ENCODE measurements at places on chromosomes 1 and 21. TPM values are rescaled to one million over a fixed set of nuclear protein-coding genes. Genes with fewer than 3 reads are reported as not detected.

KCNE2 gene
- polyA plus RNA-seq, result 0.37 TPM

CYP4A22 gene
- polyA plus RNA-seq, result 0.03 TPM

C4BPA gene
- 0.04 TPM for polyA plus RNA-seq

S100B gene
- 19.8 TPM for polyA plus RNA-seq

EBNA1BP2 gene
- 53.1 TPM for polyA plus RNA-seq

C1orf141 gene
- polyA plus RNA-seq, result 0.22 TPM

RAVER2 gene
- 41.7 TPM for polyA plus RNA-seq

HCRTR1 gene
- polyA plus RNA-seq, result 0.81 TPM

PLCH2 gene
- 5.0 TPM for polyA plus RNA-seq

KRTAP13-3 gene
- not detected for polyA plus RNA-seq

MAN1C1 gene
- 21.2 TPM for polyA plus RNA-seq

GRCh38 chr1:231508497-231508896, 20.0 kb upstream of the TSNAX start:
- peak; percentile 16 for DNase-seq

DNA sequence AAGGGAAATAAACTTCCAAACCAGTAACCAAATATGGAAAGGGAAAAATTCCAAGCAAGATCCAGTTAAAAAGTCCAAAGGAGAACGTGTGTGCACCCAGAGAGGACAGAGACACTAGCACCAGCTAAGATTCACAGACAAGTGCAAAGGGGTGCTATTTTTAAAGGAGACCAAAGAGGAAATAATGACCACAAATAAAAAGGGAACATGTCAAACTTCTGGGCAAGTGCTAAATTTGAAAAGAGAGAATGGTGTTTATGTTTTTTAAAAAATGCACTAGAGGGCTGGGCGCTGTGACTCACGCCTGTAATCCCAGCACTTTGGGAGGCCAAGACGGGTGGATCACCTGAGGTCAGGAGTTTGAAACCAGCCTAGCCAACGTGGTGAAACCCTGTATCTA, 8.6 kb downstream of the JAM2 start:
- DNase-seq, result no peak

GRCh38 chr1:22329148-22329515, 122.5 kb upstream of the ZBTB40 start:
- no peak for DNase-seq

- DNase-seq, result no peak
These were observed 20.9 kb downstream of the MCOLN3 start for GRCh38 chr1:85027242-85027983.

DNA sequence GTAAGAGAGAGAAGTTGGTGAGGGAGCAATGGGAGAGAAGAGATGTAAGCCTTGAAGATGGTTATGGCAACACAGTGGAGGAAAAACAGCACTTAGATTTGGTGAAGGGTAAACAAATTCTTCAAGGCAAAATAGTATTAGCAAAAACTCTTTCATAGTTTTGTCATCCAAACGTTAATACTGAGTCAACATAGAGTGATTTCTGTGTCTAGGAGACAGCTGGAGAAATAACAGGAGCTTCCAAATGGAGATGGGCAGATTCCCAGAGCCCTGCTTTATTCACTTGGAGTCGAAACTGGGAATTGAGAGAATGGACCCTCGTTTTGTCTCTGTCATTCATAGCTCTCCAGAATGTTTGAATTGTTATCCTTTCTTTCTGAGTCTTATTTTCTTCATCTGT, 68.3 kb downstream of the PLA2G4A start:
- DNase-seq, result no peak

DNA sequence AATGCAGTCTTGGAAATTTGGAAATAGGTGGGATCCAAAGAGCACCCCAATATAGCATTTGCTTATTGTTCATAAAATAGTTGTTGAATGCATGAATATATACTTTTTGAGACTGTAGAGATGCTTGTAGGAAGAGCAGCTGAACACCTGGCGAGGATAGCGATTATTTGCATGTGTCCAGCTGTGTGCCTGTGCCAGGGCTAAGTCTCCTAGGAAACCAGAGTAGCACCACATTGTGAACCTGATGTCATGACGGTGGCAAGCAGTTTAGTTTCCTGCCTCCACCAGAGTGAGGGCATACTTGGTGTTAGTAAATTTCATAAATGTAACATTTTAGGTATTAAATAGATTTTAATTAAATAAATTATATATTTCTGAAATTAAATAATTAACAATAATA, 37.3 kb upstream of the IRF2BP2 start:
- DNase-seq, result no peak

GRCh38 chr21:41213021-41213420, 45.1 kb downstream of the BACE2 start:
- no peak for DNase-seq

DNA sequence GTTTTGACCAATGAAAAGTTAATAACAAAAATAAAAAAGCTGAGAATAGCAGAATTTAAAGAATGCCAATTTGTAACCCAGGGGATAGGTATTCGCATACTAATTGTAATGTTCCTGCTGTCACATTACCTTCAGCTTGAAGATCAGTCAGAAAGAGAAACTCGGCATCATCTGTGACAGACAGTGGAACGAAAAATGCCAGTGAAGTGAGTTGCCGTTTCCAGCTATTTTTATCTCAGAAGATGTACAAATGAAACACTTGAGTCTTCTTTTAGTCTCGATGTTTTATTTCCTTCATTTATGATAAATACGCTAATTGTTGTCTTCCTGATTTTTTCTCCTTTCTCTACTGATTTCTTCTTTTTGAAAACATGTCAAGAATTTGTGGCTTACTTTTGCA, 26.1 kb downstream of the RGS21 start:
- no peak for DNase-seq

DNA sequence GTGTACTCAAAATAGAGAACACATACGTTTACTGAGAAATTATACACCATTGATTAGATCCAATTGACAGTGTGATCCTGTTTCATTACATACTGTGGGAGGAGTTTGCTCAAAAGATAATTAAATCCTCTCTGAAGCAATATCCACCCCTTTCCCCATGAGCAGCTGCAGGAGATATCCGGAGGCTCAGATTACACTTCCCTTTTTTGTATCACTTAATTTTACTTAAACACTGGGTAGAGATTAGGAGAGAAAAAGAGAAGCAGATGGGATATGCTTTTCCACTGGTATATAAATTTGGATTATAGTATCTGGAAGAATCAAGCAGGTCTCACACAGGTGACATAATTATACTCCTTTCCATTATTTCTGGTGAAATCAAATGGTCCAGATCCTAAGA, 333.3 kb upstream of the ZRANB2 start:
- DNase-seq, result no peak

GRCh38 chr1:232589111-232589811, 40.7 kb downstream of the SIPA1L2 start:
- no peak for DNase-seq

GRCh38 chr1:145868232-145868631, 9.4 kb upstream of the PIAS3 start:
- no peak for DNase-seq

- no peak for DNase-seq
These were observed 88.6 kb upstream of the PLXNA2 start for GRCh38 chr1:208332774-208333126.

DNA sequence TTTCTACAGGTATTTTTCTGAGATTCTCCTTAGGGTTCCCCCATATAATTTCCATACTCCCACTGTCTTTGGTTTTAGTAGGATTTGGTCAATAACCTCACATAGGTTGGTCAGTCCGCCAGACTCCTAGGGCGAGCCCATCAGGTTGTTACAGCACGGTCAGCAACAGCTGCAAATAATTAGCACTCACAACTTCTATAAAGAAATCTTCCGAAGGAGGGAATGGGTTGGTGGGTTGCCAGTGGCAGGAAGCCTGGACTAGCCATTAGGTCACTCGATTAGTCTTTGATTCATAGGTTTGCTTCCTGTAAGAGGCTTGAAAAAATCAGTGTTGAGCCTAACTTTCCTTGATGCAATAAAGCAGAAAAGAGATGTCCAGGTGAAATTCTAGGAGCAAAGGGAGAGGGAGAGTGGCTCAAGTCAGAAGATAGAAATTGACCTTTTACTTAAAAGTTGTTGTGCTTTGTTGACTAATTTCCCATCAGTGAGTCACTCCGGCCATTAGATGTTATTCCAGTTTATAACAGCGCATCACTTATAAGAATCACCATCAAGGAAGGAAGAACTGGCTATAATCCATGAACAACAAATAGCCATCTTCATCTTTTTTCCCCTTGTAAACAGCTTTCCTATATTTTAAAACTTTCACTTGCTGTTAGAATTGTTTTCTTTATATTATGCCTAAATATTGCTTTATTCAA, 88.3 kb downstream of the TPR start:
- DNase-seq, result no peak

DNA sequence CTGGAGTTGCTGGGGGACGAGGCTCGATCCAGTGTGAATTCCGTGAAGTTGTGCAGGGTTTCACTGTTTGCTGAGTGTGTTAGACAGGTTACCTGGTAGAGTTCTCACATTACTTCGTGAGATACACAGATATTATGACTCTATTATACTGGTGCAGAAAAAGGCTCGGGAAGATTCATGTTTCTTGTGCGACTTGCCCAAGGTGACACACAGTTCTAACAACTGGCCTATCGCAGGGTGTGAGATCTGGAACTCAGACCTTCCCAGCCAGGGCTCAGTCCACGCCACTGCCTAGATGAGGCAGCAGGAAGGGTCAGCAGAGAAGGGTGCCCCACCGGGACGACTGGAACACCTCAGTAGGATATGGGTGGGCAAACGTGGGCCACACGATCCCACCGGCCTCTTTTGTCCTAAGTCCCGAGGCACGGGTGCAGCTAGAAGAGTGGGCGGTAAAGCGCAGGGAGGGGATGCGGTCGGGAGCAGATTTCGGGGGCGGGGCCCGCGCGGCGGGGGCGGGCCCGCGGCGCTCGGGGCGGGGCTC, 296 bp upstream of the RNPEP start:
- DNase-seq, result no peak

GRCh38 chr1:242710286-242710685, 185.8 kb upstream of the PLD5 start:
- DNase-seq, result no peak

DNA sequence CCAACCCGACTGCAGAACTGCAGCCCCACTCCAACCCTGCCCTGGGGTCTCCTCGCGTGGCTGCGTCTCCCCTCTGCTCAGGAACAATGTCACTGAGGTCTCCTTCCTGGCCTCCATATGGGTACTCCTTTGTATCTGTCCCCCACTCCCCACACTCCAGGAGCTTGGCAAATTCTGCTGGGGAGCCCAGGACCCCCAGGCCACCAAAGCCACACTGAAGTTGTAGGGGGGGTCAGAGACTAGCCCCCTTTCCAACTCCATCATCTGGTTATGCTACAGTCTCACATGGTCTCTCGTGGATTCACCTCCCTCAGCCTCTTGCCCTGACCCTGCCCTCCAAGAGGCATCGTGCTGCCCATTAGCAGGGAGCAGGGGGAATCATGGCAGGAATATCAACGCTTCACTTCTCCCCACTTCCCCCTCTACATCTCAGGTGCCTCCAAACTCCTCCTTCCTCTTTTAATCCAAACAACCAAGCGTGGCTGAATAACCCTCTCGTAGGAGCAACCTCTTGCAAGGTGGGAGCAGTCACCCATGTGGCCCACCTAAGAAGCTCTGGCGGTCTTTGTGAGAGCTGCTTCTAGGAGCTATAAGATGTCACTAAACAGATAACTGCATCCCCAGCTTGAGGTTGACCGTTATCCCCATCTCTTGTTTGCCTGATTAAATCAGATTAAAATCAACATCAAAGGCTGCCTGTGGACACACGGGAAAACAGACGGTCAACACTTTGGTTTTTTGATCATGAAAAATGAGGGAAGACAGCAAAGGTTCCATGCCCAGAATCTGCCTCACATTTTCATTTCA, 86.4 kb downstream of the MIS18A start:
- DNase-seq, result no peak

DNA sequence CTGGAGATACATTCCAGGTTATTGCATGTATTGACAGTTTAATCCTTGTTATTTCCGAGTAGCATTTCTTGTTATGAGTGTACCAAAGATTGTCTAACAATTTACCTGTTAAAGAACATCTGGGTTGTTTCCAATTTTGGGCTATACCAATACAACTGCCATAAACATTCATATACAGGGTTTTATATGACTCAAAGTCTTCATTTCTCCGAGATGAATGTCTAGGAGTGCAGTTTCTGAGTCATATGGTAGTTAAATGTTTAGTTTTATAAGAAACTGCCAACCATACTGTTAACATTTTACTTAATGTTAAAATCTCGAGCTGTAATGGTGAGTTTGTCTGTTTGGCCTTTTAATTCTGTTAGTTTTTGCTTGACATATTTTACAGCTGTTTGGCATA, 10.0 kb downstream of the RAB4A start:
- DNase-seq, result no peak

DNA sequence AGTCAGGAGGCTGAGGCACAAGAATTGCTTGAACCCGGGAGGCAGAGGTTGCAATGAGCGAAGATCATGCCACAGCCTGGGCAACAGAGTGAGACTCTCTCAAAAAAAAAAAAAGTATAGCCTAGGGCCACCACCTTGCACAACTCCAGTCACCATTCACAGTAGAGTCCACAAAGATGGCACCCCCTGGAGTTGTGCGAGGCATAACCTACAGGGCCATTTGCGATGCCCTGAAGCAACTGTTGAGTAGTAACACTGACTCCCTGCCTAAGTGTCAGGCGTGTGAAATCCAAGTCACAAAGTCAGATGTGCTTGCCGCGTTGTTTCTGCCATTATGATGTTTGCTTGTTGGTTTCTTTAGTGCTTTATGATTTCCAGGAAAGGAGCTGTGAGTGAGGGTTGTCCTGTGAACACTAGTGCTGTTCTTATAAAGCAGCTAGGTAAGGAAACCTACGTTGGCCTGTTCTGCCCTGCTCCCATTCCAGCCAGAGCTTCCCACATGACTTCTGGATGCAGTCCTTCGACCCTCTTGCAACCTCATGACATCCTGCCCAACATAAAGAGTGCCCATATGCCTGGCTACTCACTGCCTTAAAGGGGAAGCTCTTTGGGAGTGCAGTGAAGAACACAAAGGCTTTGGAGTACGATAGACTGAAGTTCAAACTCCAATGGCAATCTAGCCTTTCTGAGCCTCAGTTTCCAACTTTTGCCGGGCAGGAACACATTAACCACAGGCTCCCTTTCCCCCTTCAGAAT, 29.8 kb downstream of the FHAD1 start:
- no peak for DNase-seq

DNA sequence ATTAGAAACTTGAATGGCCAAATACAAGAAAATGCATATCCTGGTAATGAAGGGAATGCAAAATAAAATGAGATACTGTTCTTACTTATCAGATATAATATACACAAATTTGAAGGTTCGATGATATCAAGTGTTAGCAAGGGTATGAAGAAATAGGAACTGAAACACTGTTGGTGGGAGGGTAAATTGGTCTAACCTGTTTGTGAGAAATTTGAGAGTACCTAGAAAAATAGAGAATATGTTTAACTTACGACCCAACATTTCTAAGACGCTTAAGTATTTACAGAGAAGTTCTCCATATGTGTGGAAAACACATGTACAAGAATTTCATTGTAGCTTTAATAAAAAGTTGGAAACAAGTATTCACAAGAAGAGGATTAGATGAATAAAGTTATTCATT, 25.9 kb downstream of the ATG4C start:
- DNase-seq, result no peak

DNA sequence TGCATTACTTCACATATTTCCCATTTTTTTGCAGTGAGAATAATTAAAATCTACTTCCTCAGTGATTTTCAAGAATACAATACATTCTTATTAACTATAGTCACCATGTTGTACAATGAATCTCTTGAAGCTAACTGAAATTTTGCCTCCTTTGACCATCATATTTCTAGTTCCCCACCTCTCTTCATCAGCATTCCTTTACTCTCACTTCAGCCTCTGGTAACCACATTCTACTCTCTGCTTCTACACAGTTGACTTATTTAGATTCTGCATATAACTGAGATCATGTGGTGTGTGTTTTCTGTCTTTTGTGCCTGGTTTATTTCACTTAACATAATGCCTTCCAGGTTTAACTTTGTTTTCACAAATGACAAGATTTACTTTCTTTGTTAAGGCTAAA, 304.4 kb upstream of the LYPLAL1 start:
- no peak for DNase-seq

All from large intestine (tissue), 12 donors.